ENCODE measurements at places on chromosomes 7 and 10.

- no peak for DNase-seq
These were observed 52.6 kb upstream of the ST8SIA6 start for GRCh38 chr10:17506856-17507471.

- DNase-seq, result no peak
These were observed 17.4 kb downstream of the C7orf57 start for GRCh38 chr7:48052748-48053147.

DNA sequence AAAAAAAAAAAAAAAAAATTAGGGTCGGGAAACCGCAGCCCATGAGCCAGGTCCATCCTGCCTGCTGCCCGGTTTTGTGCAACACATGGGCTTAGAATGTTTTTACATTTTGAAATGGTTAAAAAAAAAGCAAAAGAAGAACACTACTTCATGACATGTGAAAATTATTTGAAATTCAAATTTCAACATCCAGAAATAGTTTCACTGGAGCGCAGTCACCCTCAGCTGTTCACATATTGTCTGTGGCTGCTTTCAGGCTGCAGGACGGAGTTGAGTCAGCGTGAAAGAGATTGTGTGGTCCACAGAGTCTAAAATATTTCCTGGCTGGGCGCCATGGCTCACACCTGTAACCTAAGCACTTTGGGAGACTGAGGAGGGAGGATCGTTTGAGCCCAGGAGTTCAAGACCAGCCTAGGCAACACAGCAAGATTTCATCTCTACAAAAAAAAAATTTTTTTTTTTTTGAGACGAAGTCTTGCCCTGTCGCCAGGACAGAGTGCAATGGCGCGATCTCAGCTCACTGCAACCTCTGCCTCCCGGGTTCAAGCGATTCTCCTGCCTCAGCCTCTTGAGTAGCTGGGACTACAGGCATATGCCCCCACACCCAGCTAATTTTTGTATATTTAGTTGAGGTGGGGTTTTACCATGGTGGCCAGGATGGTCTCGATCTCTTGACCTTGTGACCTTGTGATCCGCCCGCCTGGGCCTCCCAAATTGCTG lies 63.9 kb upstream of the ECHDC3 start:
- DNase-seq, result no peak

GRCh38 chr7:50068850-50069551 lies 24.0 kb downstream of the ZPBP start:
- no peak for DNase-seq

- DNase-seq, result no peak
These were observed 8.0 kb downstream of the SUFU start for GRCh38 chr10:102511583-102512274.

DNA sequence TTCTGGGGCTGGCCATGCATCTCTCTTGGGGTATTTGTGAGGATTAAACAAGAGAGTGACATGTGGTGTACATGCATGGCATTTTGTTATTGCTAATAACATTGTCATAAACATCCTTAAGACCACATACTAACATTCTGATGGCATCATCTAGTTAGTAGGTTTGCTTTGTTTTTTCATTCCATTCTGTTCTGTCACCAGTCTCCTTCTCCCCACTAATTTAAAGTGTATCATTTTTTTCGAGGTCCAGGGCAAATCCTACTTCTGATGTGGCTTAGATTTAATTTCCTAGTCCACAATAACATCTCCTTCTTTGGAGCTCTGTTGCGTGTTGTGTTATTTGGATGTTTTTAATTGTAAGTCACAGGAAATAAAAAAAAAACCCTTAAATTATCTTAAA lies 248.1 kb downstream of the LRMDA start:
- DNase-seq, result no peak

GRCh38 chr7:155758348-155758747 lies 53.9 kb downstream of the SHH start:
- DNase-seq, result no peak

DNA sequence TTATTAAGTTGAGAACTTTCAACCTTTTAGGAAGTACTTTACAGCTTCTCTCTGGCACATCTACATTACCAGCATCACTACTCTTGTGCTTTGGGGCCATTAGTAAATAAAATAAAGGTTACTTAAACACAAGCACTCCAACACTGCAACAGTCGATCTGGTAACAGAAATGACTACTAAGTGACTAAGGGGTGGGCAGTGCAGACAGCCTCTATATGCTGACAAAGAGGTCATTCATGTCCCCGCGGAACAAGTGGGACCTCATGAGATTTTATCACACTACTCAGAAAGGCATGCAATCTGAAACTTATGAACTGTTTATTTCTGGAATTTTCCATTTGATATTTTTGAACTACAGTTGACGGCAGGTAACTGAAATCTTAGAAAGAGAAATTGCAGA lies 111.3 kb upstream of the DNAJB12 start:
- no peak for DNase-seq

- no peak for DNase-seq
These were observed 813.0 kb downstream of the TYW1 start for GRCh38 chr7:67809586-67809985.

DNA sequence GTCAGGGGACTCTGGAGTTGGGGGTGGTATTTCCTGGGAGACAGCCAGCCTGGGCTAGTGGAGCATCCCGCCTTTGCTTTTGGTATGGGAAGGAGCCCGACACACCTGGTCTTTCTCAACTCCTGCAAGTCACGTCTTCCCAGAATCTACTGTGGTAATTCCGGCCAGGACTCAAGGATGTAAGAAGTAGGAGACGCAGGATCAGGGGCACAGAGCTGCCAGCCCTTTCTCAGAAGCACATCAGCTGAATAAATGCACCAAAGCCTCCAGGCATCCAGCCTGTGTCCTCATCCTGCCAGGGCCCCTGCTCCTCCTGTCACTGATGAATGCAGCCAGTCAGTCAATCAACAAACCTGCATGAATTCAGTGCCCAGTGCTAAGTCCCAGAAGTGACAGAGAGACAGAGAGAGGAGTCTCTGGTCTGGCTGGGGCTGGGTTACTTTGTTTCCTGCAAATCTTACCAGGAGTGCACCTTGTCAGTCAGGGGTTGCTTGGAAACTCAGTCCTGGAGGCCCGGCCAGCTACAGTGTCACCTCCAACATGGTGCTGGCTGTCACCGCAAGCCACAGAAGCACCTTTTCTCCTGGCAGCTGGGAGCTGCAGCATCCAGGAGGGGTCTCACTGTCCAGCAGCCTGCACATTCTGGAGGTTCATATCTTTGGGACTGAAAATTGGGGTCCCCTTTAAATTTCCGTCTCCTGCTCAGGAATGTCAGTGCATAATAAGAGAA lies 101.8 kb downstream of the PTPRE start:
- DNase-seq, result no peak

DNA sequence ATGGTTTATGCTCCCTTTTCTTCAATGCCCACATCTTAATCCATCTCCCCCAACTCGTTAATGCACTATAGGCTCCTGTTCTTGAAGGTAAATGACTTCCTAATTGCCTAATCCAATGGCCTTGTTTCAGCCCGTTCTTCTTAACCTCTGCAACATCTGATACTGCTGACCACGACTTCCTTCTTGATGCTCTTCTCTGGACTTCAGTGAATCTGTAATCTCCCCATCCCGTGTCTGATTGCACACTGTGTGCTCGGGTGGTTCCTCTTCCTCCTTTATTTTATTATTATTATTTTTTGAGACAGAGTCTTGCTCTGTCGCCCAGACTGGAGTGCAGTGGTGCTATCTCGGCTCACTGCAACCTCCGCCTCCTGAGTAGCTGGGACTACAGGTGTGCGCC lies 58.9 kb downstream of the HIPK2 start:
- no peak for DNase-seq

- DNase-seq, result no peak
These were observed 452.0 kb downstream of the LRMDA start for GRCh38 chr10:75883081-75884072.

DNA sequence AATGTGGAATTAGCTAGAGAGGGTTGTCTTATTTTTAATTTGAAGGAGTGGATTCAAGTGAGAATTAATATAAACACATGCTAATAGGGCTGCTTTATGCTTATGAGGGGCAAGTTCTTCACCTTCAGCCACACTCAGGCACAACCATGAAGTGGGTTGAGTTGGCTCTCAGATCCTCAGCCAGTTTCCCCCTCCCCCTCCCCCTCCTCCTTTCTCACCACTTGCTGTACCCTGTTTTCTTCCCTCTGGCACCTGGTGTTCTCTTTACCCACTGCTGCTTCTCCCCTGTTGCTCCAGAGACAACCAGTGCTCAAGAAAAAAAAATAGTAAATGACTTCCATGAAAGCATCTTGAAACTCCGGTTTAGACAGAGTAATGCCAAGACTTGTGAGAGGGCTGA lies 1083.3 kb downstream of the CNTNAP2 start:
- no peak for DNase-seq

DNA sequence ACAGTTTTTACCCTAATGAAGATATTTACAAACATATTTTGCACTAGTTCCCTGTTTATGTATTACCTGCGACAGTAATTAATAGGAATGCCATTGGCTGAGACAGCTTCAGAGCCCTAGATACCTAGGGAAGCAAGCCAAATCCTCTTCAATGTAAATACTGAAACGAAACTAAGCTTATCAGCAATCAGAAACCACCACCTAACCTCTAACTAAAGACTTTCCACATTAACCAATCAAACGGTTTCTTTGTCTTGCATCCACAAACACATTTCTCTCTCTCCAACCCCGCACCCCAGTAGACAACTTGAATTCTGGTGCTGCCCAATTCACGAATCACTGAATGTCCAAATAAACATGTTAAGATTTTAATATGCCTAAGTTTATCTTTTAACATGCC lies 474.4 kb upstream of the C7orf33 start:
- DNase-seq, result no peak

DNA sequence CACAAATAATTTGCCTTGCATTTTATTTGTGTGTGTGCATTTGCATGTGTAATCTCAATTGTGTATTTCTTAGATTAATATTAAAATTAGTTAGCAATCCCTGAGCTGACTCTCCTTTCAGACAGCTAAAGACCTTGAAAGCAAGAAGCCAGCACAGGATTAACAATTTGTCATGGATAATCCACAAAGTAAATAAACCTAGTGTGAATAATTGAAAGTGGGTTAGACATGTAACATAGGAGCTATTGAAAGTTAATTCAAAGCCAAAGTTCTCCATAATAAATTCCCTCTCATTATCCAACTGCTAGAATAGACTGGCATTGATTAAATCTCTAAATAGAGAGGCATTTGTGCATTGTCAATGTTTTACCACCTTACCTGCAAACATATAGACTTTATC lies 326.1 kb downstream of the PLXDC2 start:
- DNase-seq, result no peak

- no peak for DNase-seq
These were observed 9.3 kb downstream of the ZNF212 start for GRCh38 chr7:149248777-149249176.

DNA sequence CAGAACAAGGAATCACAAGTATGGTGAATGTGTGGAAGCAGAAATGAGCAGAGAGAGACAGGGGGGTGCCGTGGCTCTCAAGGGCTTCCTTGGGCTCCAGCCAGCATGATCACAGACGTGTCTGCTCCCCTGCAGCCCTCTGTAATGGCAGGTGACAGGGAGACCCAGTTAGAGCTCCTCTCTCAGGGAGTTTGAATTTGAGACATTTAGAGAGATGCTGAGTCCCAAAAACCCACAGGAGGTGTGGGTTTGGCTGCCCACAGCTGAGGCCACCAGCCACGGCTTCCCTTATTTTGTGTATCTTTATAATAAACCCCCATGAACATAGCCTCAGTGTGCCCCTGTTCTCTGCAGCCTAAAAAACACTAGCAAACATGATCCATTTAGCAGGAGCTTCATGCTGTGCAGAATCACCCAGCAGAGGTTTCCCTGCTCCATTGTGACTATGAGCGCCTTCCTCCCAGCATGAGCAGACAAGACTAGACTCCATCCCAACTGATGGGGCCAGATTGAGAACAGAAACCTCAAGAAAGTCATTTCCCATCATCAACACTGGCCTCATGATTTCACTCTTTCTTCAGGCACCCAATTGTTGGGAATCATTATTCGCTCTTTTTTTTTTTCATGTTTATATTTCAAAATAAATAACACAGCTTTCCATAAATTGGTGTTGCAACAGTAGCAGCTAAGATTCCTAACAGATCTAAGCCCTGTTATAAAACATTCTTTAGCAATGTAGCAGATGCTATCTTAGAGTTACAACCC lies 13.4 kb downstream of the NOD1 start:
- DNase-seq, result no peak

- no peak for DNase-seq
These were observed 149.3 kb downstream of the NXPH1 start for GRCh38 chr7:8582728-8583127.

GRCh38 chr10:92965314-92965713 lies 95.3 kb upstream of the CYP26C1 start:
- DNase-seq, result no peak

DNA sequence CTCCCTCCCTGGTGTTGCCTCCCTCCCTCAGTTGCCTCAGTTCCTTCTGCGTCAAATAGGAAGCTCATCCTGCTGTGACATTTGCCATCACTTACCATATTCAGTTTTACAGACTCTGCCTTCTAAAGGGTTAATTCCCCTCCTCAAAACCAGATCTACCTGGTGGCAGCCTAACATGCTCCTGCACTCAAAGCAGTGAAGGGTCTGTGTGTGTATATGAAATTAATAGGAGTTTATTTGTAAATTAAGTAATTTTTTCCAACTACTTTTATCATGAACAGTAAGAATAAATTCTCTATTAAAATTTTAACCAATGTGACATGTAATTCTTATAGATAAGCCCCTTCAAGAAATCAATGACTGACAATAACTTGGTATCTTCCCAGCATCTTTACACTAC lies 158.6 kb upstream of the INSYN2A start:
- no peak for DNase-seq

DNA sequence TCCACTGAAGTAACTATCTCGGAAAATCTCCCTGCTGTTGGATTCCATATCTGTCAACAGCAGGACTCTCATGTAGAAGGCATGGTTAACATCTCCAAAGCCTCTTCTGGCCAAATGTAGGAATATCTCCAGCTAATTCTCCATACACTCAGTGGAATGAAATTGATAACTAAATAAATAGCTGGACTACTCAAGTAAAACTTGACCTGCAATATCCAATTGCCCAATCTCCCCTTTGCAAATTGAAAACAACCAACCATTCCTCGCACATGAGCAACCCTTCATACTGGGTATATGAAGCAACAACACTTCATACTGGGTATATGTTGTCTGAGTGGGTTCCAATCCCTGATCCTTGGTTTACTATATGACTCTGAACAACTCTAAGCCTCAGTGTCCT lies 105.4 kb upstream of the KMT2E start:
- no peak for DNase-seq

DNA sequence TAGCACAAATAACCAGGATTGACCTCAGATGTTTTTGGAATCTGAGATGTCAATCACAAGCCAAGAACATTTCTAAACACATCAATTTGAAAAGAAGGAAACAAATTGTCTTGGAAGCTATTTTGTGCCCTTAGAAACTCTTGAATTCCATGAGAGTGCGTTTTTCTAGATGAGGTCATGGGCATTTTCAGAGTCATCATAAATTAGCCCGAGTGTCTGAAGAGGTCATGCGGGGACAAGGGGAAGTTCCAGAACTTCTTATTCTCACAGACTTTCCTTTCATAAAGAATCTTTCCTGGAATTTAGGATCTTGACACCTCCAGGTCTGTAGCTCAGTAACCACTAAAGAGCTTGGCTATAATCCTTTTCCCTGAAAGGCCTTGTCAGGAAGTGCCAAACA lies 28.2 kb downstream of the IL2RA start:
- DNase-seq, result no peak

GRCh38 chr7:86768967-86769760 lies 125.5 kb downstream of the GRM3 start:
- no peak for DNase-seq

GRCh38 chr10:78301481-78301880 lies 267.8 kb downstream of the RPS24 start:
- DNase-seq, result no peak

- no peak for DNase-seq
These were observed 114.0 kb downstream of the TACC2 start for GRCh38 chr10:122102869-122103525.
